ENCODE measurements at places on chromosomes 7 and 10. TPM values are rescaled to one million over a fixed set of nuclear protein-coding genes. Genes with fewer than 3 reads are reported as not detected.

GRCh38 chr10:133337370-133337725 is 652 bp upstream of the CALY start:
- no peak for DNase-seq

- DNase-seq, result no peak
These were observed 204.1 kb upstream of the POM121L12 start for GRCh38 chr7:52831321-52831720.

DNA sequence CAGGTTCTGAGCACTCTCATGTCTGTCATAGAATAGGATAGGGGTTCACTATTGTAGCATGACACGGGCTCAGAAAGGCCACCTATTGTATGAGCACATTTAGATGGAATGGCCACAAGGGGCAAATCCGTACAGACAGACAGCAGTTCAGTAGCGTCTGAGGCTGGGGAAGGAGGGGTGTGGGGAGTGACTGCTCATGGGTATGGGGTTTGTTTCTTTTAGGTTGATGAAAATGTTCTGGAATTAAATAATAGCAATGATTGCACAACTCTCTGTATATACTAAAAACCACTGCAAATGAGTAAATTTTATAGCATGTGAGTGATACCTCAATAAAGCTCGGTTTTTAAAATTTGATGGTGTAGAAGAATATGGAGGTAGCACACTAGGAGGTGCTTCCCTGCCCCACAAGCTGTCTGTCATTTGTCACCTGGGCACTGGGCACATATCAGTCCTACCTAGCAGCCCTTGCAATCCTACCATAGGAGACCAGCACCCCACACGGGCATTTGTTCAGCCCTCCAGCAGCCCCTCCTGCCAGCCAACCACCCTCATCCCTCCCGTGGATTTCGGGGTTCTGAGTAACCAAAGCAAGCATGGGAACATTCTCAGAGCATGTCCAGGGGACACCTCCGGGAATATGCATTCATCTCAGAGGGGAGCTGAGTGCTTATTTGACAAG is 35.2 kb downstream of the KCNMA1 start:
- DNase-seq, result no peak

DNA sequence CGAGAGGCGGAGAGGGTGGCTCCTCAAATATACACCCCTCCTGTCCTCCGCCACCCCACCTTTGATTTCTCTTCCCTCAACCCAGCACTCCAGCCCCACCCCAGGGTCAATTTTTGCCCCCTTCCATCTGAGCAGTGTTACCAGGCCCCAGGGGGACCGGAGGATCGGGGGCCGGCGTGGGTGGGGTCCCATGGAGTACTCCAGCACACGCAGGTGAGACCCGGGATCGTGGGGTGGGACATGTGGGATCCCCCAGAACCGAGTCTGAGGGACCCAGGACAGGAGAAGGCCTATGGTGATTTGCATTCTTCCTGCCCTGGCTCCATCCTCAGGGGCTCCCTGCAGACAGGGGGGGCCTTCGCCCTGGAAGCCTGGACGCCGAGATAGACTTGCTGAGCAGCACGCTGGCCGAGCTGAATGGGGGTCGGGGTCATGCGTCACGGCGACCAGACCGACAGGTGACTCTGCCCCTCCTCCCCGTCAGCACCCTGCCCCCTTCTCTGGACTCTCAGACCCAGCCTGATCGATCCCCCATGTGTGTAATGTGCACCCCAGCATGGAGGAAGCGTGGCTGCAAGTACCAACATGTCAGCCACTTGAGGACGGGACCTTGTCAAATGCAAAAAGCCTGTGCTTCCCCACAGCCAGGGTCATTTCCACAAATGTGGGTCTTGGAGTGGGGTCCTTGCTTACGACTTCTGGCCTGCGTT is 744 bp downstream of the TRIP6 start:
- DNase-seq, result no peak

DNA sequence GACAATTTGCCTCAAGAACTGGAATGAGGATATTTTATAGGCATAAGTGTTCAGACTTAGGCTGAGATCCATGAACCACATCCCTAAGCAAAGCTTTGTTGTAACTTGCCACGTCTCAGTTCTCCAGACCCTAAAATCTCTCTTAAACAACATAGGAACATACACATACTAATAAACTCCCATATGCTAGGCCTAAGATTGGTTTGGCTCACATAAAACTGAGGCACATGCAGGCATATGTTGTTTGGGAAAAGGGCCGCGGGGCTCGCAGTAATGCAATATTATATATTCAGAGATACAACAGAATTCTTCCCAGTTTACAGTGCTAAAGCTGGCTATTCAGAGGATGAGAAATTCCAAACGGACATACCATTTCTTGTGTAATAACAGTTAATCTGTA is 61.0 kb downstream of the DOCK4 start:
- DNase-seq, result no peak

DNA sequence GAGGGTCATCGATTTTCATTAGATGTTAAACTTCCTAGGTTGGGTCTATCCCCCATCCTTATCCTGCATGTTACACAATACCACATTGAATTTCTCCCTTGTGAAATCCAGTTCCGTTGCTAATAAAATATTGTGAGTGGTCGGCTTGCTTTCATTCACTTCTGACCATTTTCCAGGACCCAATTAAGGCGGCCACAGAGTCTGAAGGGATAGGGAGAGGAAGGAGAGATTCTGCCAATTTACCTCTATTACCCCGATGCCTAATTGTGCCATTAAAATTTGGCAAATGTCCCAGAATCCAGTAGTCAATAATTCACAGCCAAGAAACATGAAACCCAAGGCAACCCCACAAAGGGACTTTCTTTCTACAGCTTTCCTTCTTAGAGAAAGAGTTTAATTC is 129.9 kb downstream of the IPMK start:
- no peak for DNase-seq

DNA sequence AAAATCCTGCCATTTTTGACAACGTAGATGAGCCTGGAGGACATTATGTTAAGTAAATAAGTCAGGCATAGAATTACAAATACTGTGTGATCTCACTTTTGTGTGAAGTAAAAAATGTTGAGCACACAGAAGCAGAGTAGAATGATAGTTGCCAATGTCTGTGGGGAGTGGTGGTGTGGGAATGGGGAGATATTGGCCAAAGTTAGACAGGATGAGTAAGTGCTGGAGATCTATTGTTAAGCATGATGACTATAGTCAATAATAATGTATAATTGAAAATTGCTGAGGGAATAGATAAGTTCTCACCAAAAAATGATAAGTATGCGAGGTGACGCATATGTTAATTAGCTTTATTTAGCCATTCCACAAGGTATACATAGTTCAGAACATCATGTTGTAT is 92.0 kb downstream of the GPR85 start:
- DNase-seq, result peak; percentile 25

GRCh38 chr10:42583828-42584227 is 54.5 kb downstream of the ZNF33B start:
- no peak for DNase-seq

GRCh38 chr7:157670490-157671357 is 333.9 kb downstream of the DNAJB6 start:
- DNase-seq, result peak; percentile 72

DNA sequence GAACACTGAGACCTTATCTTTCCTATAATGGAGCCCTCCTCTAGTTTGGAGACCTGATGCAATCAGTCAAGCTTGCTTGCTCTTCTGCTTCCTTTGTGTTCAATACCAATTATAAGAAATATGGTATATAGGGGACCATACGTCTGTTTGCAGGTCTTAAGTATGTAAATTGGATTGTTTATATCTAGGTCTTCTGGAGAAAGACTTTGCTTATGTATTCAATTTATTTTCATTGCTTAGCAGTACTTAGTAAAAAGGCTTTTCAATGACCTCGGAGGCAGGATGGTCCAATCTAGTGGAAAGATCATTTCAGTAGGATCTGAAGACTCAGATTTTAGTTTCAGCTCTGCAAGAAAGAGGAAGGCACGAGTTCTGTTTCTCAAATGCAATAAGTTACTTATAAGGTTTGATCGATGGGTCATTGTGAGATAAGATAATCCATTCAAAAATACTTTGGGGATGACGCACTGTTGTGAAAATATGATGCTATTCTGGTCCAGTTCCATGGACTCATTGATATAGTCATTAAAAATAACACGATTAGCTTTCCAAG is 571.6 kb downstream of the SH2D4B start:
- DNase-seq, result no peak

DNA sequence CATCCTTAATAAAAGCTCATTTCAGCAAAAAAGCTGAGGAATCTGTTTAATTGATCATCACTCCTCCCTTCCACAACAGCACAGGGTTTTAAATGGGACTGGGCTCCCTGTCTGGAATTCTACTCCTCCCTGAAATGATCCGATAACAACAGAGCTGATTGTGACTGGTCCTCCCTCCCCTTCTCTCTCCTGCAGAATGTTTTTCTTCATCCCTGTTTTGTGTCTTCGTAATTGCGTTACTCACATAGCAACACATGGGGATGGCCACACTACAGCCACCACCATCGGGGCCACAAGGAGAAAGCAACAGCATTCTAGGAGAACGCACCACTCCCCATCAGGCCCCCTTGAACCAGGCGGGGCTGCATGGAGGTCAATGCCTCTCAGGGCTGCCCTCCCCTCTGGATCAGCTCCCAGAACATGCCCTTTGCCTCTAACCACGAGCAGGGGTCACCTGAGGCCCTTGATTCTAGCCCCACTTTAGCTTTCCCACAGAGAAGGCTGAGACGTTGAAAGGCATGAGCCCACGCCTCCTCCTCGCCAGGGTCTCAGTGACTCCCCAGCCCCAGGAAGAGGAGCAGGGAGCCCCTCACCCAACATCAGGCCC is 152.6 kb downstream of the PLXNA4 start:
- DNase-seq, result no peak

DNA sequence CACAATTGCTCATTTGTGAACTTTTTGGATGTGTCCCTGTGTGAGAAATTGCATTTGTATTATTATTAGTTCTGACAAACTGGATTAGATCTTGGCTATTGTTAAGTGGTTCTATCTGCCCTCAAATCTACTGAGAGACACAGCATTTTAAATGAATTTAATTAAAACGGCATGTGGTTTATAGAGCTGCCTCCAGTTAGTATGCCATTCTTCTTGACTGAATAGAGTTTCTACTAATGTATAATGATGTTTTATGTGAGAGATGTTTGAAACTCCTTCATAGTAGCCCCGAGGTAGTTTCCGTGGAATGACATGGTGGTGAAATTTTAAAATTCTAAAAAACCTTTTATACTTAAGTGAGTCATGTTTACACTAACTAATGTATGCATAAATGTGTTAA is 110.9 kb downstream of the DYNC1I1 start:
- DNase-seq, result no peak

GRCh38 chr7:143396625-143397556 is 11.8 kb downstream of the EPHA1 start:
- no peak for DNase-seq

DNA sequence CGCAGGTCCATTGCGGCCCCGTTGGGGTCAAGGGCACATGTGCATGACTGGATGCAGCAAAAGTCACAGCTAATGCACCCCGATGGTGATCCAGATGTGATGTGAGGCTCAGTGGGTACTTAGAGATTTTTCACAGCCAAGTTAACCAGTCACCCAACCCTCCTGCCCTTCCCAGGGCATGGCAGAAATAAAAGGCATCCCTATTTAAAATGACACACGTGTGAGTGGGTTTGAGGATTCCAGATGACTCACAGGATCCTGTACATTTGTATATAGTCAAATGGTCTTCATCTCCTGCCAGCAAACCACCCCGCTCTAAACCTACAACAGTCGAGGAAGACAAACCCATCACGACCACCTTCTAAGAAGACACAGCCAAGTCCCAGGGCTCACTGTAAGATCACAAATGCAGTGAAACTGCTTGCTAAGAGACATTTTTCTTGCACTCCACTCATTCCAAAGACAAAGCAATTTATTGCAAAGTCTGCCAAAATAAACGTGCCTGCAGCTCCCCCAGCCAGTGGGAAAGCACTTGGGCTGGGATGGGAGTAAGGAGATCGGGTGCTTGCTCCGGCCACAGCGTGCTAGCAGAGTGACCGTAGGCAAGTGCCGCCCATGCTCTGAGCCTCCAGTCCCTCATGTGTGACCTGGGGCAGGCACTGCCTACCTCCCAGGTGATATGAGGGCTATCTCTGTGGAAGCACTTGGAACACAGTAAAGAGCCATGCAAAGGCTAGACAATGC is 86.6 kb upstream of the MACROH2A2 start:
- DNase-seq, result no peak

GRCh38 chr7:157189405-157189804 is 50.7 kb downstream of the UBE3C start:
- no peak for DNase-seq

- peak; percentile 92 for DNase-seq
These were observed 11.0 kb downstream of the GHRHR start for GRCh38 chr7:30974605-30975255.

DNA sequence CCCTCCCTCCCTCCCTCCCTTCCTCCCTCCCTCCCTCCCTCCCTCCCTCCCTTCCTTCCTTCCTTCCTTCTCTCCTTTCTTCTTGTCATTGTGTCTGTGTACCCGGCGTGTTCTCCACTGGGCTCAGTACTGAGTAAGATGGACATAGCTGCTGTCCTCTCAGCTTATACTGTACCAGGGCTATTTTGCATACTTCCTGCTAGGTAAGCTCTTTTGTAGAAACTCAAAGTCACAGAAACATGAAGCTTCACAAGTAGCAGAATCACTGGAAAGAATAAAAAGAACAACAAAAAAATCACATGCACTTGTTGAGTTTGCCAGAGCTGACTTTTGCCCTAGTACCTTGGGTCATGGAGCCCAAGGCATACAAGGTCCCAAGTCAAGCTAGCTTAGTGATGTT is 125.7 kb downstream of the PLPP4 start:
- no peak for DNase-seq

GRCh38 chr10:57822965-57823364 is 444.7 kb downstream of the IPMK start:
- DNase-seq, result no peak

DNA sequence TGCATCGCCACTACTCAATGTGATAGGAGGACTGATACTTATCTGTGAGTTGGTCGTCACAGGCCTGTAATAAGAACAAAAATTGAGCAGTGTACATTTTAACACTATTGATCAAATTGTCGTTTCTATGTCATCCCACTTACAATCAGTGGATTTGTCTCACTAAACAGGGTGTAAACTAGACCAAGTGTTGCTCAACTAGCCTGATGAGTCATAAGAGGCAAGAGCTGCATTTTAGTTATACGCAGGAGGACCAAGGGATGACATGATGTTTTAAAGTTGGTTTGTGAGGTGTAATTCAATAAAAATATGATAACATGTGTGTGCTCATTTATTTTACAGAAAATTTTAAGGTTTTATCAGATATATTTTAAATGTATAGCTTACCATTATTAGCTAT is 1239.2 kb downstream of the REEP3 start:
- no peak for DNase-seq

- DNase-seq, result no peak
These were observed 173.9 kb downstream of the TNS3 start for GRCh38 chr7:47407821-47408674.

- no peak for DNase-seq
These were observed 1.5 kb upstream of the CFAP46 start for GRCh38 chr10:132943791-132944404.

ZNF853 gene
- total RNA-seq, result 5.4 TPM

EGFR gene
- 79.3 TPM for total RNA-seq

WEE2 gene
- 0.05 TPM for total RNA-seq

HMX2 gene
- total RNA-seq, result not detected

EXOSC1 gene
- 116 TPM for total RNA-seq

ACHE gene
- 1.5 TPM for total RNA-seq

GPR158 gene
- total RNA-seq, result 7.3 TPM

PTPN20 gene
- total RNA-seq, result not detected

BICC1 gene
- 1.3 TPM for total RNA-seq

ITGA8 gene
- total RNA-seq, result 1.9 TPM

GOLGA7B gene
- 1.2 TPM for total RNA-seq

UCN3 gene
- not detected for total RNA-seq

Measured in A172 (cell line).